Activated gamma-delta T cell treated with Interleukin-2 at 50 U/mL for 16 hours (primary cell): ENCODE measurements at places on chromosomes 3 and 15.

- DNase-seq, result no peak
Observed at GRCh38 chr3:195698325-195698646, 22.5 kb upstream of the MUC20 start.

- DNase-seq, result no peak
Observed at GRCh38 chr3:134796281-134797056, 1.4 kb downstream of the EPHB1 start.

- DNase-seq, result no peak
Observed at GRCh38 chr3:15361494-15362214, 29.3 kb upstream of the SH3BP5 start.

GRCh38 chr3:151282921-151283320 lies 4.6 kb upstream of the P2RY14 start:
- DNase-seq, result no peak

GRCh38 chr3:126554560-126555525 lies 3.9 kb downstream of the C3orf22 start:
- DNase-seq, result no peak

DNA sequence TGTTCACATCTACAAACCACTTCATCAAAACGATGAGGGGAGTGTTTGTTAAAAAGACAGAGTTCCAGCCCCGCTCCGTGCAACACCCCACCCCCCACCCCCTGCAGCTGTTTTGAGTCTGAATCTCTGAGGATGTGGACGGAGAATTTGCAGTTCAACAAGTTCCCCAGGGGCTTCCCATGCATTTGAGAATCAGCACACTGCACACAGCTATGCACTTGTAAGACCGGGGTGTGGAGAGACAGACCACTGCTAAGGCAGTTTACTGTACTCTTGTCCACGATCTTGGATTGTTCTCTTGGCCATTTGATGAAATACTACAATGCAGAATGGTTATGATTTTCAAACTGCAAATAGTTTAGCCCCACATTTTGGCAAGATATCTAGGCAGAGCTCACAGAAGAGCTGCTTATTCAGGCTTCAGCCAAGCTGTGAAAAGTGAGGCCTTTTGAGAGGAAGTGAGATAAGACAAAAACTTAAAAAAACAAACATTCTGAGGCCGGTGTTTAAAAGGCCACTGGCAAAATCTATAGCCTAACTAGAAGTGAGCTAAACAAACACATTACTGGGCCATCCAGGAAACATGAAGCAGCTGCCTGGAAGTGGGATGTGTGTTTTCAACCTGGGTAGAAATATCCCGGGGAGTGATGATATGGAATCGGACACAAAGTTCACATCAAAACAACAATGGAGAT lies 308.2 kb upstream of the ADAMTS9 start:
- DNase-seq, result no peak

GRCh38 chr3:21783839-21784238 lies 32.8 kb upstream of the ZNF385D start:
- DNase-seq, result no peak

GRCh38 chr3:188208516-188208981 lies 54.6 kb downstream of the LPP start:
- DNase-seq, result no peak

- DNase-seq, result peak; percentile 44
Observed at GRCh38 chr15:85044251-85044853, 62.7 kb downstream of the PDE8A start.

- DNase-seq, result no peak
Observed at GRCh38 chr3:98628317-98628716, 34.9 kb upstream of the CPOX start.

GRCh38 chr3:148957586-148957985 lies 33.8 kb upstream of the GYG1 start:
- DNase-seq, result no peak

- DNase-seq, result no peak
Observed at GRCh38 chr3:177601152-177601551, 403.9 kb upstream of the TBL1XR1 start.

DNA sequence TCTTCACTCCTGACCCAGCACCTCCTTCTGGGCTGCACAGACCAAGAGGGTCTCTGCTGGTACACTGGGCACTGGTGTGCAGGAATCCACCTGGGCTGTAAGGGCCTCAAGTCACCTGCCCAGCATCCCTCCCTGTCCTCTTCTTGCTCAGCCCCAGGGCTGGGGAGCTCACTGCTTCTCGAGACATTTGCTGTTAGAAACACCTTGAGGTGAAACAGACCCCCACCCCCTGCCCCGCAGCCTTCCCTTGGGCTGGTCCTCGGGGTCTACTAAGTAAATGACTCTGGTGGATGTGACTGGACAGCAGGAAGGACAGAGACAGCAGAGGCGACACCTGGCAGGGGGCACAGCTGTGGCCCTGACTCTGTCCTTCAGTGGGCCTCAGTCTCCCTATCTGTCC lies 29.1 kb downstream of the LOXL1 start:
- no peak for DNase-seq

DNA sequence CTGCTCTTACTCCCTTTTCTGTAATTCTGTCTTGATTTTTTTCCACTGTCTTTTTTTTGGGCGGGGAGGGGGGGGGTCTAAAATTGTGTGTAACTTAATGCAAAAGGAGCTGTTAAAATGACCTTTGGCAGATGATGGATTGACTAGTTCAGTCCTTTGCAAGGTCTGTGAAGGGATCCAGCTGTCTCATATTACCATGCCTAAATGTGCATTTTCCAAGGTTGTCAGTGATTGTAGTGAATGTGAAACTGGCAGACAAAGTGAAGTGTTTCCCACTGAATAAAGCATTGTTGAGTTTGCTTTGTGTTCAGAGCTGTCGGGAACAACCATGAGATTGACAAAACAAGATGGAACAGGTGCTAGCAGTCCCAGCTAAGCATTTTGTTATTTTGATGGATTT lies 110.1 kb upstream of the SKOR1 start:
- no peak for DNase-seq

DNA sequence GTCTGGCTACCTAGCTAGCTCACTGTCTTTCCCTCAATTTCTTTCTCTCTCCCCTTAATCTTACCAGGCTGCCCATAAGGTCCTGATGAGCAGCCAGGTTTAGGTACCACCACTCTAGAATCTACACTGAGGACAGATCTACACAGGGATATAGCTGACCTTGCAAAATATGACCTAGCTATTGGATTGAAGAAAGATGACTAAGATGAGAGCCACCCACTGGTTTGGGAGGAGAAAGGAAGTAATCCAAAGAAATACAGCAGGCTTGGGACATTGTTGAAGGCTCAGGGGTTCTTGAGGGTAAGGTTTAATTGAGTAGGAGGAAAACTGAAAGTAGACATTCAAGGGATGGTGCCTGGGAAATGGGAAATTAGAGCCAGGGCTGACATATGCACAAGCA lies 142.0 kb upstream of the TMC3 start:
- DNase-seq, result no peak

DNA sequence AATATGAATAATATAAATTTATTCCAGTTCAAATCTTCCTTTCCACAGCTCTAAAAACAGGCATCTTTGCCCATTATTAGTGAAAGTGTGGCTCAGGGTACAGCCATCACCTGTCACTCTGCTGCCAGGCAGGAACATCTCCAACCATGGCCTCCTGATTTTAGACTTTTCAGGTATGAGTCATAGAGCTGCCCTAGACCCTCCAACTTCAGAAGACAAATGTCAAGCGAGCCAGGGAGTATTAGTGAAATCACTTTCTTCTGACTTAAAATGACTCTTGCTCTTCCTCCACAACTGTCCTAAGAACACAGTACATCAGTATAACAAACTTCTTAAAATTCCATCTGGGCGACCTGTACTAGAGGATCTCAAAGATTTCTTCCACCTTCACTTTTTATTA lies 78.1 kb upstream of the AKAP13 start:
- DNase-seq, result no peak

GRCh38 chr15:82046666-82047452 lies 1.0 kb upstream of the MEX3B start:
- DNase-seq, result peak; percentile 85

GRCh38 chr3:43632269-43632733 lies 10.5 kb upstream of the ANO10 start:
- DNase-seq, result no peak

- no peak for DNase-seq
Observed at GRCh38 chr3:129621626-129622225, 15.2 kb upstream of the PLXND1 start.

GRCh38 chr3:105359098-105359762 lies 7.5 kb upstream of the ALCAM start:
- no peak for DNase-seq

DNA sequence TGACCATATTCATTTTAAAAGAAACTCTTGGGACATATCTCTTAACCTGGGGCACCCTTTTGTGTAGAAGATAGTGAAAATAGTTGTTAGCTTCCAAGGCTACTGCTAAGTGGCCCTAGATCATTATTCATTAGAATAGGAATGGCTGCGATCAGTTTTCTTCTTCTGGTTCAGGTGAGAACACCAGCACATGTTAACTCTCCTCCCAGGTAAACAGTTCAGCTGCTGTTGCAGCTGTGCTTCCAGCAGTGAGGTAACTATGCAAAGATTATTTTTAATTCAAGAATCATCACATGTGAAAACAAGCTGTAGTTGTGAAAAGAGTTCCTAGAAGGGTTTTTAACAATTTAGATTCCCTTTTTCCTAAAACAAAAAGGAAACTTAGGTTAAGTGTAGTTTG lies 43.3 kb downstream of the ZPLD1 start:
- no peak for DNase-seq

GRCh38 chr3:112498914-112499711 lies at the start of gene BTLA:
TSS of gene BTLA (minus strand) at chr3:112499472. CDS start at chr3:112499358, 114 bp downstream.
- peak; percentile 12 for DNase-seq

- DNase-seq, result no peak
Observed at GRCh38 chr3:16382845-16383244, 117.8 kb downstream of the OXNAD1 start.
